Right ventricle myocardium superior (tissue), 1 donor: ENCODE measurements at places on chromosomes 12 and 14. TPM values are rescaled to one million over a fixed set of nuclear protein-coding genes. Genes with fewer than 3 reads are reported as not detected.

The DIO3 gene
- 0.16 TPM for total RNA-seq

The MYF6 gene
- not detected for total RNA-seq

The ZNF219 gene
- total RNA-seq = 50.0 TPM

The ADAMTS20 gene
- total RNA-seq = not detected

The SYCP3 gene
- total RNA-seq = not detected

The RD3L gene
- total RNA-seq = 26.4 TPM

The CIROP gene
- total RNA-seq = not detected

The SRSF5 gene
- 134 TPM for total RNA-seq

The RGS6 gene
- total RNA-seq = 26.1 TPM

The ACSM4 gene
- total RNA-seq = not detected

The TAS2R46 gene
- total RNA-seq = not detected

The KRT6B gene
- total RNA-seq = not detected

The CRIP1 gene
- 71.8 TPM for total RNA-seq

The DCP1B gene
- total RNA-seq = 1.6 TPM

The SOCS4 gene
- total RNA-seq = 15.2 TPM

The JPH4 gene
- total RNA-seq = 0.13 TPM

The SYNDIG1L gene
- not detected for total RNA-seq

The CAPZA3 gene
- total RNA-seq = not detected

The C12orf50 gene
- total RNA-seq = 0.11 TPM

The FLVCR2 gene
- total RNA-seq = 2.1 TPM

The TGM1 gene
- 1.1 TPM for total RNA-seq

The OR6C2 gene
- total RNA-seq = not detected

The SLC16A7 gene
- total RNA-seq = 108 TPM

The ERP27 gene
- total RNA-seq = 0.24 TPM

The SSPN gene
- total RNA-seq = 51.5 TPM

The SLC5A8 gene
- not detected for total RNA-seq

The C14orf119 gene
- 20.6 TPM for total RNA-seq

The SDSL gene
- 6.3 TPM for total RNA-seq

The RAB2B gene
- total RNA-seq = 16.9 TPM

The IRAK3 gene
- 4.0 TPM for total RNA-seq

The SLC8A3 gene
- total RNA-seq = 0.16 TPM

The MSRB3 gene
- total RNA-seq = 130 TPM

The SLCO1B3 gene
- total RNA-seq = not detected

The RHEBL1 gene
- 0.48 TPM for total RNA-seq

The YARS2 gene
- total RNA-seq = 7.8 TPM

The OR4E2 gene
- not detected for total RNA-seq

The ALX1 gene
- total RNA-seq = not detected

The SMAGP gene
- total RNA-seq = 2.8 TPM

The CACNA2D4 gene
- 1.0 TPM for total RNA-seq

The KCNJ8 gene
- 53.5 TPM for total RNA-seq

The SMCO2 gene
- total RNA-seq = not detected

The ARHGDIB gene
- 49.9 TPM for total RNA-seq

The OVCH1 gene
- not detected for total RNA-seq

The LPAR5 gene
- 7.3 TPM for total RNA-seq

The DLGAP5 gene
- total RNA-seq = 0.27 TPM

The SLC7A7 gene
- total RNA-seq = 4.6 TPM

The DACT1 gene
- 2.4 TPM for total RNA-seq

The A2ML1 gene
- not detected for total RNA-seq

The MANSC4 gene
- total RNA-seq = not detected

The GDF3 gene
- not detected for total RNA-seq

The STAB2 gene
- 0.05 TPM for total RNA-seq

The SPIC gene
- not detected for total RNA-seq

The P2RX2 gene
- total RNA-seq = not detected

The SMIM41 gene
- 0.35 TPM for total RNA-seq

The NXPH4 gene
- total RNA-seq = 0.70 TPM
